ENCODE measurements at places on chromosomes 3 and 15. TPM values are rescaled to one million over a fixed set of nuclear protein-coding genes. Genes with fewer than 3 reads are reported as not detected.

The GP9 gene
- not detected for total RNA-seq

The SETD5 gene
- total RNA-seq, result 133 TPM

The IP6K2 gene
- 64.3 TPM for total RNA-seq

The SH3GL3 gene
- total RNA-seq, result not detected

The XIRP1 gene
- total RNA-seq, result 0.72 TPM

GRCh38 chr3:169189486-169189885, 474.0 kb downstream of the MECOM start:
- H3K4me1 ChIP-seq, result no peaks in the 10 kb centered on the region
- no peak for DNase-seq
- H3K27ac ChIP-seq, result no peak overlapping the region
- no peaks in the 10 kb centered on the region for H3K36me3 ChIP-seq

DNA sequence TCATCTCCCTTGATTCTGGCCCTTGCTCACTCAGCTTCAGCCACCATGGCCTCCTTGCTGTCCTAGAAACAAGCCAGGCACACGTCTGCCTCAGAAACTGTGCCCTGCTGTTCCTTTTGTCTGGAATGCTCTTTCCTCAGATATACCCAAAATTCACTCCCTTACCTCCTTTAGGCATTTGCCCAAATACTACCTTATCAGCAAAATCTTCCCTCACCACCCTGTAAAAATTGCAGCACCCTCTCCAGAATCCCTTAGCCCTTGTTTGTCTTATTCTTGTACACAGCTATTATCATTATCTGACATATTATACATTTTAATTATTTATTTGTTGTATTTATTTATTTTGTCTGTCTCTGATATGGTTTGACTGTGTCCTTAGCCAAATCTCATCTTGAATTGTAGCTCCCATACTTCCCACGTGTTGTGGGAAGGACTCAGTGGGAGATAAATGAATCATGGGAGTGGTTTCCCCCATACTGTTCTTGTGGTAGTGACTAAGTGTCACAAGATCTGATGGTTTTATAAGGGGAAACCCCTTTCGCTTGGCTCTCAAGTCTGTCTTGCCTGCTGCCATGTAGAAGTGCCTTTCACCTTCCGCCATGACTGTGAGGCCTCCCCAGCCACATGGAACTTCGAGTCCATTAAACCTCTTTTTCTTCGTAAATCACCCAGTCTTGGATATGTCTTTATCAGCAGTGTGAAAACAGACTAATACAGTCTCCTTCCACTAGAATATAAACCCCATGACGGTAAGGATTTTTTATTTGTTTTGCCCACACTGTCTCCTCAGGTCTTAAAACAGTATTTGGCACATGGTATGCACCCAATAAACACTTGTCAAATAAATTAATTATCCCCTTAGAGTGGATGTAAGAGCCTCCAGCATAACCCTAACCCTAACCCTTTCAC, 60.0 kb upstream of the STT3B start:
- peaks cover 21% of the 10 kb centered on the region for H3K4me1 ChIP-seq
- no peaks in the 10 kb centered on the region for H3K27me3 ChIP-seq
- DNase-seq, result peak; percentile 62
- peaks cover 11% of the 10 kb centered on the region for H3K36me3 ChIP-seq

GRCh38 chr15:49387471-49387870, 35.6 kb upstream of the FGF7 start:
- H3K27ac ChIP-seq, result no peak overlapping the region
- no peaks in the 10 kb centered on the region for H3K4me1 ChIP-seq
- no peaks in the 10 kb centered on the region for H3K36me3 ChIP-seq
- no peak overlapping the region for H3K4me3 ChIP-seq
- H3K27me3 ChIP-seq, result peaks cover 10% of the 10 kb centered on the region

GRCh38 chr15:90295270-90295648, 29.8 kb downstream of the NGRN start:
- H3K27me3 ChIP-seq, result no peaks in the 10 kb centered on the region
- no peak overlapping the region for H3K27ac ChIP-seq
- H3K36me3 ChIP-seq, result no peaks in the 10 kb centered on the region
- no peak overlapping the region for H3K4me3 ChIP-seq

GRCh38 chr15:40366457-40367370, 8.7 kb downstream of the DISP2 start:
- H3K27ac ChIP-seq, result no peak overlapping the region
- H3K4me3 ChIP-seq, result peak overlapping the region; percentile 75
- DNase-seq, result no peak
- no peaks in the 10 kb centered on the region for H3K36me3 ChIP-seq
- H3K27me3 ChIP-seq, result no peaks in the 10 kb centered on the region

DNA sequence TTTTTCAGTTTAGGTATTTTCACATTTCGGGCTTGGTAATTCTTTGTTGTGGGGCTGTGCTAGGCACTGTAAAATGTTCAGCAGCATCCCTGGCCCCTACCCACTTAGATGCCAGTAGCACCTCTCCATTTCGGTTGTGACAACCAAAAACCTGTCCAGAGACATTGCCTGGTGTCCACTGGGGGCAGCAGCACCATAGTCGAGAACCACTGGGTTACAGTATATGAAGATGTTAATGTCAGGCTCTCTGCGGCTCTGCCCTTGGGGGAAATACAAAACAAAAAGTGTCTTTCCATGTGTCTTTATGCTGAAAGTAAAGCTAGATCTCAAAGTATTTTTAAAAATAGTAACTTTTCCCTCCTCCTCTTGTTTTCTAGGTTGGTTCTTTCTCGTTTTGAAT, 177.2 kb downstream of the ITPR1 start:
- H3K4me3 ChIP-seq, result no peak overlapping the region
- H3K27ac ChIP-seq, result no peak overlapping the region
- H3K4me1 ChIP-seq, result no peaks in the 10 kb centered on the region
- no peaks in the 10 kb centered on the region for H3K27me3 ChIP-seq

- peaks cover 3% of the 10 kb centered on the region for H3K4me1 ChIP-seq
- no peak overlapping the region for H3K4me3 ChIP-seq
- H3K36me3 ChIP-seq, result no peaks in the 10 kb centered on the region
- no peak overlapping the region for H3K27ac ChIP-seq
Observed at GRCh38 chr3:128550113-128550440, 57.1 kb upstream of the GATA2 start.

DNA sequence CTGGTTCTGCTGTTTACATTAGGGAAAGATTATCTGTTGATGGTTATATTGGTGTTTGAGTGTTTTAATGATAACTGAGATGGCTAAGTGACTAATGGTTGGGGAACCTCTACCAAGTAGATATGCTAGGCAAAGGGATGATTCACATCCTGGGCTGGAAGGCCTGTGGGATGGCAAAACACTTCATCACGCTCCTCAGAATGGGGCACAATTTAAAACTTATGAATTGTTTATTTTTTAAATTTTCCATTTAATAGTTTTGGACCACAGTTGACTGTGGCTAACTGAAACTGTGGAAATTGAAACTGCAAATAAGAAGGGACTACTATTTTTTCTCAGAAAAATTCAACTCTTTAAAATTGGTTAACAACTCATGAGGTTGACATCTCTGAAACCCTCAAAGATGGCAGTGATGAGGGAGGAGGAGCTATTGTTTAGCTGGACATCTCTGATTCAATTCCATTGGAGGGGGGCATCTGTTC, 100.5 kb upstream of the ZBED2 start:
- no peak overlapping the region for H3K27ac ChIP-seq
- H3K4me3 ChIP-seq, result no peak overlapping the region
- no peak for DNase-seq
- peaks cover 33% of the 10 kb centered on the region for H3K4me1 ChIP-seq

- no peak overlapping the region for H3K27ac ChIP-seq
- peak; percentile 4 for DNase-seq
- peaks cover 6% of the 10 kb centered on the region for H3K4me1 ChIP-seq
Observed at GRCh38 chr3:34361921-34362320, 563.5 kb downstream of the PDCD6IP start.

DNA sequence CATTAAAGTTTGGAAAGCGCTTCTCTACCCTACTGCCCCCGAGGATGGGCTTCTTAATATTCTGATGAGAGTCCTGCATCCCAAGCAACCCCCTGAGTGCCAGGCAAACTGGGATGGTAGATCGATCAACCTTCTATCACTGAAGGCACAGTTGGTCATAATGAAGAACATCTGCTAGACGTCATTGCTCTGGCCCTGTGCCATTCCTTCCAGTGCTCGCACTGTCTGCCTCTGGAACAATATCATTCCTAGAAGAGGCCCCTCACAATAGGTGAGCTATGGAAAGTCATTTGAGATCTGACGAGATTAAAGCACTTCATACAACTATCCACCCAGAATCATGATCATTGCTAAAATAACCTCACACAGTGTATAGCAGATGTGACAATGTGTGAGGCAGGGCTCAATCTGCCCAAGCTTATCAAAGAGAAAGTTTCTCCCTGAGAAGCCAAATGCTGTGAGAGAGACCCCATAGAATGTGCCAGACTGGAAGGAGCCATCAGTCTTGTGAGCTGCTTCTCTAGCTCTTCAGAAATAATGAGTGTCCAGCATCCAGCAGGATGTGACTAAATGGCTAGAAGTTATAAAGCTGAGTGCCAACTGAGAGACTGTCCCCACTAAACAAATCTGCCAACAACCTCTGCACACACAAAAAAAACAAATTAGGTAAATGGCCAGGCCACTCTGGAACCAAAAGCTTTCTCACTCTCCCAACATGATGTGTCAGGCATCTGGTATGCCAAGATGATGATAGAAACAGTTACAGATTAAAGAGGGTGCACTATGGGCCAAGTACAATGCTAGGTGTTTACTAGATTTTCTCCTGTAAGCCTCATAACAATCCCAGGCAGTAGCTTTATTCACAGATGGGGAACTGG, 165.5 kb downstream of the NECTIN3 start:
- no peaks in the 10 kb centered on the region for H3K27me3 ChIP-seq
- H3K4me3 ChIP-seq, result no peak overlapping the region
- H3K4me1 ChIP-seq, result peaks cover 17% of the 10 kb centered on the region
- H3K36me3 ChIP-seq, result peaks cover 2% of the 10 kb centered on the region

GRCh38 chr15:85044894-85045293, 63.2 kb downstream of the PDE8A start:
- no peaks in the 10 kb centered on the region for H3K27me3 ChIP-seq
- peaks cover 20% of the 10 kb centered on the region for H3K4me1 ChIP-seq
- DNase-seq, result no peak
- no peak overlapping the region for H3K27ac ChIP-seq
- no peak overlapping the region for H3K4me3 ChIP-seq
- no peaks in the 10 kb centered on the region for H3K36me3 ChIP-seq

- DNase-seq, result peak; percentile 73
- H3K36me3 ChIP-seq, result peaks cover 4% of the 10 kb centered on the region
- H3K27me3 ChIP-seq, result peaks cover 4% of the 10 kb centered on the region
- peak overlapping the region; percentile 53 for H3K4me3 ChIP-seq
- peak overlapping the region; percentile 94 for H3K27ac ChIP-seq
Observed at GRCh38 chr15:101127506-101128076, 124.3 kb downstream of the CHSY1 start.

- no peak overlapping the region for H3K27ac ChIP-seq
- H3K36me3 ChIP-seq, result no peaks in the 10 kb centered on the region
- DNase-seq, result no peak
- no peak overlapping the region for H3K4me3 ChIP-seq
- H3K27me3 ChIP-seq, result peaks cover 1% of the 10 kb centered on the region
Observed at GRCh38 chr3:122301063-122301462, 24.0 kb upstream of the CSTA start.

DNA sequence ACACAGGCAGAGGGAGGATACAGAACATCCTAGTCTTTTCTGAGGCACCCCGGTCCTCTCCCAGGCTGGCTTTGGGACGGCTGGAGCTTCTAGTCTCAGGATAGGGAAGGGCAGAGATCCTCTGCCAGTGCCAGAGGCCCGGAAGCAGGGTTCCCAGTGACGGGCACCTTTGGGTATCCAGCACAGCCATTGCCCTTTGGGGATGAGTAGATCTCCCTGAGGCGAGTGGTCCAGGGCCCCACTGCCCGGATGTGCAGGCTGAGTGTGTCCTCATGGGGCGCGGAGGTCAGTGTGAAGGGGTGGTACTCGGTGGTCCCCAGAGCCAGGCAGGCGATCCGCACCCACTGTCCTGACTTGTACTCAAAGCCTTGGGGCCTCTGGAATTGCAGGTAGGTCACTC, 18.3 kb downstream of the DUOX2 start:
- H3K4me1 ChIP-seq, result no peaks in the 10 kb centered on the region
- H3K36me3 ChIP-seq, result no peaks in the 10 kb centered on the region
- H3K27ac ChIP-seq, result no peak overlapping the region

DNA sequence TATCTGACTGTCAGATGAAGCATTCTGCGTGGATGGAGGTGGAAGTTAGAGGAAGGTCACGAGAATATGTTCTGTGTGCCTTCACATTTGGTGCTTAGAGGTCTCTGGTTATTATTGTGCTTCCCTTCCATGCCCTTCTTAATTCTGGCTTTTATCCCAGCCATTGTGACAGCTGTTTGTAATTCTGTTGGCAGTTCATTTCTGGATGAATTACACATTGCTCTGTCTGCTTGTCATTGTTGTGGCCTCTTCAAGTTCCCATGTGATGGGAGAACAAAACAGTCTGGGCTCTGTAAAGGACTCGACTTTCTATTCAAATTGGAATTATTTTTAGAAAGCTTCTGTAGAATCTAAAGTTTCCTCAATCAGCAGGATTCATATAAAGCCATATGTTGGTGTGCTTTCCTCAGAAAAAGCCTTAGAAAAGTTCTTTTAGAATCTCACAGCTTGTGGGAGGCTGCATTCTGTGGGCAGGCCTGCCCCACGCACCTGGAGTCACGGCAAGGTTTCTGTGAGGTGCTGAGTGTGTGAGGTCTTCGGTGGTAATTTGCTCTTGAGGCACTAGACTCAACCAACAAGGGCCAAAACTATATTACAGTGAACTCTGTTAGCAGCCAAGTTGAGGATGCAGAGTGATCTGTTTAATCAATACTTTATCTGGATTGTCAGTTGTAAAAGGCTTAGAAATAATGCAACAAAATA, 397.4 kb upstream of the AZI2 start:
- H3K4me3 ChIP-seq, result no peak overlapping the region
- no peaks in the 10 kb centered on the region for H3K4me1 ChIP-seq
- DNase-seq, result no peak
- H3K36me3 ChIP-seq, result no peaks in the 10 kb centered on the region
- H3K27ac ChIP-seq, result no peak overlapping the region

GRCh38 chr3:122786066-122786465, 7.6 kb downstream of the HSPBAP1 start:
- no peak overlapping the region for H3K27ac ChIP-seq
- peaks cover 6% of the 10 kb centered on the region for H3K36me3 ChIP-seq

GRCh38 chr3:188573956-188574355, 420.0 kb downstream of the LPP start:
- peaks cover 6% of the 10 kb centered on the region for H3K4me1 ChIP-seq
- no peak overlapping the region for H3K4me3 ChIP-seq
- no peaks in the 10 kb centered on the region for H3K27me3 ChIP-seq

GRCh38 chr15:38085931-38086568, 151.6 kb downstream of the TMCO5A start:
- no peak overlapping the region for H3K27ac ChIP-seq
- peaks cover 2% of the 10 kb centered on the region for H3K4me1 ChIP-seq
- no peak for DNase-seq
- peaks cover 20% of the 10 kb centered on the region for H3K27me3 ChIP-seq

- DNase-seq, result no peak
- peaks cover 3% of the 10 kb centered on the region for H3K4me1 ChIP-seq
- no peaks in the 10 kb centered on the region for H3K36me3 ChIP-seq
- no peak overlapping the region for H3K4me3 ChIP-seq
- no peaks in the 10 kb centered on the region for H3K27me3 ChIP-seq
Observed at GRCh38 chr3:106048946-106049481, 180.2 kb upstream of the CBLB start.

Measured in activated naive CD4-positive, alpha-beta T cell treated with anti-CD3 and anti-CD28 coated beads for 36 hours (primary cell).